ENCODE measurements at places on chromosomes 6 and 20.

DNA sequence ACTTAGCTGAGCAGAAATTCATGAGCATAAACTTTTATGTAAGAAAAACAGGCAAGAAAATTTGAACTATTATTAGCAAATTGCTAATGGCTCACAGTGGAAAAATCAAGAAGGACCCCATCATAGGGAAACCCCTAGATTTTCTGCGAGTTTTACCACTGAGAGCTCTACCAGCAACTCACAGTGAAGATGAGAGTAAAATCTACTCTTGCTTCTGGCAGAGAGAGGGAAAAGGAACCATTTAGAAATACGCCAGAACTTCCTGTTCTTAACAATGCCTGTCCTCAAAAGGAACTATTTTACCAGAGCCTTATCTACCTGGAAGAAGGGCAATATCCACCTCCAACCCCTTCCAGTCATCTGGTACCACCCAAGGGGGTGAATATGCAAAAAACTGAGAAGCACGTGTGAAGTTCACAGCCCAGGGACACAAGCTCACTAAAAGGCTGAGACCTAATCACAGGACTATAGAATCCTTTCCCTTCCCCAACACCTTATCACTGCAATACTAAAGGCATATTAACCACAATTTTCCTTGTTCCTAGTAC, 34.4 kb upstream of the ASF1A start:
- DNase-seq, result no peak

DNA sequence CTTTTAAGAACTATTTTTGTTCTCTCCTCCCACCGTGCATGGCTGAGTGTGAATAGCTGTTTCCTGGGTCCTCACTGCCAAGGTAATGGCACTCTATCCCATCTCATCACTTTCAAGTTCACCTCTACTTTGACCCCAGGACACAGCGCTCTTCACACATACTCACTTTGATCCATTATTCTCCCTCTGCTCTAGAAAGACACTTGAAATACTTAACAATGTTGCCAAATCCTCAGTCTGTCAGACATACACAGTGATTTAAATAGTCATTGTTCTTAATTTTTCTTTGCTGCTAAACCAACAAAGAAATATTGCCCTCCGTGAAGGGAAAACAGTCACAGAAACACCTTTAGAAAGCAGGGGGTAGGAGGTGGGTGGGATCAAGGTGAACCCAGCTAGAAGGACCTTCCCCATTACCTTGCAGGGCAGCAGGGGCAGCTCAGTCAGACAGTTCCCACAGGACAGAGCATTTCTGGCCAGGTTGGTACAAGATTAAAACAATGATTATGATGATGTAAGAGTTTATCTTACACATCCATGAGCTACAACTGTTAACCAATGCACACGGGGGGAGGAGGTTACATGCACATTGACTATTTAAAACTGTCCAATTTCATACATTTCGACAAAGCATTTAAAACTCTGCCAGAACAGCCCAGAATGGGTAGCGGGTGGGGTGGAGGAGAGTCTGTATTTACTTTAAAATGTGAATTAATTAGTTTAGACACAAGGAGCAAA, 2.4 kb downstream of the SLC22A23 start:
- no peak for DNase-seq

DNA sequence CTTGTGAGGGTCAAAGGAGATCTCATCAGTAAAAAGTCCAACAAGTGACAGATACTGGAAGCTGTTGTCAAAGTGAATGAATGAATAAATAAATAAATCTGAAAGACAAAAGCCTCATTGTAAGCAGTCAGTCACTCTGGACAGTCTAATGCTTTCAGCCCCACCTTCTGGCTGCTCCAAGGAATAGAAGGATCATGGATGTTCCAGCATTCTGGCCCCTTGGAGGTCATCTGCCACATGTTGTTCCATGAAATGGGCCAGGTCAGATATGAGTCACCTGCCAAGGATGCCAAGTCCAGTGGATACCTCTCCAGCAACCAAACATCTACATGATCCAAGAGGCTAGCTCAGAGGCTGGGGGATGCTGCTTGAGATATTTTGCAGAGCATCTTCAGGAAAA, 185.6 kb downstream of the BMP7 start:
- DNase-seq, result no peak

GRCh38 chr20:59703046-59703445, 98.7 kb downstream of the PHACTR3 start:
- no peak for DNase-seq

DNA sequence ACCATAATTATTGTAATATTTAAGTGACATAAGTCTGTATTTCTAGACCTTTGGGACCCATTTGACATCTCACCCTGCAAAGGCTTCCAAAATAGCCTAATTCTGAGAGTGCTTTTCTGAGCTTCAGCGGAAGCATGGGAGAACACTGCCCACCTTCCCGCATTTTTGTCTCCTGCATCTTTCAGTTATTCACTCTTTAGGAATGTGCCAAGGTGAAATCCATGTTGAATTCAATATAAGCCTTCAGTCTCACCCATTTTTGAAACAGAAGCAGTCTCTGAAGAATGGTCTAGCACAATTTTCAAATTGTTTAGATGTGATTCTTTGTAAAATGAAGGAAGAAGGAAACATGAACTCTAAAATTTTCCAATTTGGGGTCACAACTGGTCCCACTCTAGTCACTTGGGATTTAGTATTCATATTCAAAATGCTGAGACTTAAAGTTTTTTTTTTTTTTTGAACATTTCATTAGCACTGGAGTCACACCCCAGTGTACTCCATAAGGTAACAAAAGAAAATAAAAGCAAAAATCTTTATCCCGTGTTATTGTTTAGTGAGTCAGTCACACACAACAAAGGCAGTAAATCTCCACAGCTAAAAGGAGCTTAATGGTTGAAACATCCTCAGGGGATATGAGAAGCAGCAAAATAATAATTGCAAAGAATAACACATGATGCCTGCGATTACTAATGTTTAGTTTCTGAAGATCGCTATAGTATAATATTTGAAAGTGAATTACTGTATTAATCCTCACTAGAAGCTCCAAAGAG, 479.9 kb upstream of the BTBD3 start:
- no peak for DNase-seq

GRCh38 chr6:125839471-125839870, 48.7 kb downstream of the NCOA7 start:
- no peak for DNase-seq

GRCh38 chr20:6566821-6567220, 200.7 kb upstream of the BMP2 start:
- no peak for DNase-seq

DNA sequence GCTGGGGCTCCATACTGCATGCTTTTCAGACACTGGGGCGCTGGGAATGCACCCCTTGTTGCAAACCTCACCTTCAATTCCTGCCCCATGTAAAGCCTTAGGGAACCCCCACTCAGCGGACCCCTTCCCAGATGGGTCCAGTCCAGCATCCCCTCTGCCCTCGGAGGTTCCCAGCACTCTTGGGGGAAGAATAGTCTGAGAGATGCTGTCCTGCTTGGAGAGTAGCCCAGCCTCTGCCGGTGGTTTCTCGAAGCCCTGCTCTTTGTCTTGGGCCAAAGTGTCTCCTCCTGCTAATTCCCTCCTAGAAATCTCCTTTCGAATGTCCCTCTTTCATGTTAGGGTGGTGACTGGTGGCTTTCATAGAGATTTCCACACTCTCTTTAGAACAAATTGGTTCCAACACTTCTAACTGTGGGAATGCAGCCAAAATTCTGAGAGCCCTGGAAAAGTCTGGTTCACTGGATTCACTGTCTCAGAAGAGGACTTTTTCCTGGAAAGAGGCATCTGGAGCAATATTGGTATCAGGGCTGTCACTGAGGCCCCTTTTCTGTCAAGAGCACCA, 24.9 kb upstream of the SULF2 start:
- no peak for DNase-seq
